NCI-H1092 (cell line): ENCODE measurements at places on chromosomes 6 and 20.

DNA sequence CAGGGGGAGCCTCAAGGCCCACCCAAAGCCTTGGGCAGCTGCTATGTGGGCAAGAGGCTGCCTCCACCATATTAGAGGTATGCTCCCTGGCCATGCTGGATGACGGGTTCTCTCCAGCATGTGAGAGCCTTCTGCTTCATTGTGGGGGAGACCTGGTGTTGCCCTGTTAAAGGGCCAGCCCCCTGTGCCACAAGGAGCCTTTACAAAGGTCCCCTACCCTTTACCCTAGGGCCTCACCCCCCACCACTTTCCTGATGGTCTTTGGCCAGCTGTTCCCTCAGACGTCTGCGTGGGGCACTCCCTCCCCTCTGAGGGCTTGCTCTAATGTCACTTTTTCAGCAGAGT is 5.2 kb downstream of the ADIG start:
- DNase-seq, result no peak

DNA sequence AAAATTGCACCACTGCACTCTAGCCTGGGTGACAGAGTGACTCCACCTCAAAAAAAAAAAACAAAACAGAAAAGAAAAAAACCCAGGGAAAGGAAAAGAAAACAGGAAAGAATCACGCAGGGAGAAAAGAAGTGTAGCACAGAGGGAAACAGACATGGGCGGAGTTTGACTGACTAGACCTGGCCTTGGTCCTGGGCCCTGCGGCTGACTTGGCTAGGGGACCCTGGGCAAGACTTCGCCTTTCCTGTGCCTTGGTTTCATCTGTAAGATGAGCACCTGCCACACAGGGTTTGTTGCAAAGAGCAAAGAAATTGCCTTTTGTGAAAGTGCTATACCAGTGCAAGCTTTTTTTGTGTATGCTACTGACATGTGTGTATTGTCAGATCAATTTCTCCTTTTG is 71.3 kb upstream of the KCNG1 start:
- no peak for DNase-seq

DNA sequence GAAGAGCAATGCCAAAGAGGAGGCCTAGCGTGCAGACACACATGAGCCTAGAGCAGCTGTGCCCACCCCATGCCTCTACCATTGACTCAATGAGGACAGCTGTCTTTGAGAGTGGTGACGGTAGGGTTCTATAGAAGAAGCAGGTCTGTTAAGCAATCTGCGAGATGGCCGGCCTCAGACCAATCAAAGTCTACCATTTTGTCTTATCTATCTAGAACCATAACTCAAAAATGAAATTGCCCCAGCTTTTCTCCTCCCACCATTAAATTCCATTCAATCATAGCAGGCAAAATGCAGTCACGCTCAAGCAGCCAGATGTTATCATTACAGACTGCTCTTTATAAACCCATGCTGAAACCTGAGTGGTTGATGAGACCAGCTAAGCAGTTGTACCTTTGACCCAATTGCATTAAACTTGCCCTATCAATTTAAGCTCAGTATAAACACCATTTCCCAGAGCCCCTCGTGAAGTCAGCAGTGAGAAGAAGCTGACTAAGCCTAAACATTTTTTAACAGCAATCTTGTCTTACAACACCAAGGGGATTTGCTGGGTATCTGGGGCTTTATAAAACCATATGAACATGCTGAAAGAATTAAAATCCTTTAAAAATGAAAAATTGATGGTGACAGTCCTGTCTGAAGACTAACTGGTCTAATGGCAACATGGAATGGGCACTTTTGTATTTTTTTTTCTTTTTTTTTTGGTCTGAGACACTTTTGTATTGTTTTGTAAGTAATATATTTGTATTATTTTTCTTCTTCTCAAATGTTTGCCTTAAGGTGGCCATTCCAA is 57.5 kb downstream of the FOXC1 start:
- DNase-seq, result no peak

DNA sequence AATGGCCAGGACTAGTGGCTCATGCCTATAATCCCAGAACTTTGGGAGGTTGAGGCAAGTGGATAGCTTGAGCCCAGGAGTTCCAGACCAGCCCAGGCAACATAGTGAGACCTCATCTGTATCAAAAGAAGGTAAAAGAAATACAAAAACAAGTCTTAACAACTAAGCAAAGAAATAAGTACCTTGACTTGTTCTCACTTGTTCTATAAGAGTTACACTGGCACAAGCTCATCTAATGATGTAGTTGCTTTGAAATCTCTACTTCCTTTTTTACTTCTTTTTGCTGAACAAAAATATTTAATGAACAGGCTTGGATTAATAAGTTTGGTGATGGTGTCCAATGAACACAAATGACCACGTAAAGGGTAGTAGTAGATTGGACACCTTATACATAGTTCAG is 72.2 kb downstream of the SGK1 start:
- DNase-seq, result no peak

GRCh38 chr6:135861189-135861588 is 9.7 kb downstream of the PDE7B start:
- DNase-seq, result no peak

- no peak for DNase-seq
Measured at GRCh38 chr20:38275815-38276550, 15.4 kb upstream of the KIAA1755 start.

- DNase-seq, result no peak
Measured at GRCh38 chr6:11418290-11418905, 119.2 kb upstream of the TMEM170B start.

GRCh38 chr6:64520050-64520449 is 884.4 kb downstream of the PHF3 start:
- DNase-seq, result no peak

- no peak for DNase-seq
Measured at GRCh38 chr20:14497004-14497403, 159.6 kb upstream of the FLRT3 start.

DNA sequence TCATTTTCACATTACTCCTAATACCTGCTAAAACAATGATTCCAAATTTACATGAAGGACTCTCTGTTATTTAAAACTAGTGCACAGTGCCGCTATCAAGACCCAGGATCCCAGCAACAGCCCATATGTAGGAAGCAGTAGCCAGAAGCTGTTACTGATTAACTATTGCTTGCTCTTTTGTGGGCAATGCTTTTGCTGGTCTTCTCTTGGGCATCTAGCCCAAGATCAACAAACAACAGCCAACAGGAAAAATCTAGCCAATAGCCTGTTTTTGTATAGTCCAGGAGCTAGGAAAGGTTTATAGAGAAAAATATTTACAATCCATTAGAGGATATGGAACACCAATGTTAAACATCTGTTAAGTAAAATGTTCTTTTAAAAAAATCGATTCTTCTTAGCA is 22.1 kb upstream of the TENT5A start:
- DNase-seq, result peak; percentile 19

DNA sequence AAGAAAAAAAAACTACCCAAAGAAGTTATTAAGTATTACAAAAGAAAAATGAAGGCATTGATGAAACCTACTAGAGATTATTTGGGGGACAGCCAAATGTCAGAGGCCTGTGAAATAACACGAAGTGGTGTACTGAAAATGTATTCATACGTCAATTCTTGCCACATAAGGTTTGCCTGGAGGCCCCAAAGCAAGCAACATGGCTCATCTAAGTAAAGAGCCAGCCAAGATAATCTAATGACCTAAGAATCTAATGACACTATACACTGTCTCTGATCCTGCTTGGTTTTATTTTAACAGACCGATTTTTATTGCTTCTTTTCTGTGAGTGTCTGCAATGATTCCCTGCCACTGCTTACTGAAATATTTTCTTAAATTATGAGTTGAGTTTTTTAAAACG is 34.7 kb downstream of the FILIP1 start:
- no peak for DNase-seq

DNA sequence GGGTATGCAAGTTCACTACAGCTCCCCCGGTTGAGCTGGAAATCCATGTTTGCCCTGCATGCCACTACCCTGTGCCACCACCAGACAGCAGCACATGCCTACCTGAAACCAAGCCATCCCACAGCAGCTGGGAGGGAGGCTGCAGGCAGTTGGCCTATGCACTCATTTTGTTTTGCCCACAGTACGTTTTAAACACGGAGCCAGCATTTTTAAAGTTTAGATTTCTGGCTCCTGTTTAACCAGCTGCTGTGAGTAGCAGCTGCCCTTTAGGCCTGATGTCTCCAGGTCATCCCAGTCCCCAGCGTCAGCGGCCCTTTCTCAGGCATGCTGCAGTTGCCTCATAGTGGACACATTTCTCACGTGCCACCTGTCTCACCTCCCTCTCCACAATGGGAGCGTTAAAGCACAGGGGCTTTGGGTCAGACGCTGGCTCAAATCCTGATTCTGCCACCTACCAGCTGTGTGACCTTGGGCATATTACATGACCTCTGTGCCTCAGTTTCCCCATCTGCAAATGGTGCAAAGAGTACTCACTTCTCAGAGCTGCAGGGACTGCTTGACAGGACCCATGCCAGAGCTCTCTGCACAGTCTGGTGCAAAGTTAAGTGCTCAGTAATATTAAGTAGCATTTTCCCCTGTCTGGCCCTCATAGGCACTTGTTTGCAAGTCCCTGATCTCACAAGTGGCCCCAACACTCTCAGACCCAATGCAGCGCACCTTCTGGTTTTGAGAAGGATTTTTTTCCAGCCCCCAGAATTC is 8.2 kb upstream of the UBE2V1 start:
- DNase-seq, result no peak

GRCh38 chr6:26217714-26218075 is 130.5 kb downstream of the HFE start:
- no peak for DNase-seq

DNA sequence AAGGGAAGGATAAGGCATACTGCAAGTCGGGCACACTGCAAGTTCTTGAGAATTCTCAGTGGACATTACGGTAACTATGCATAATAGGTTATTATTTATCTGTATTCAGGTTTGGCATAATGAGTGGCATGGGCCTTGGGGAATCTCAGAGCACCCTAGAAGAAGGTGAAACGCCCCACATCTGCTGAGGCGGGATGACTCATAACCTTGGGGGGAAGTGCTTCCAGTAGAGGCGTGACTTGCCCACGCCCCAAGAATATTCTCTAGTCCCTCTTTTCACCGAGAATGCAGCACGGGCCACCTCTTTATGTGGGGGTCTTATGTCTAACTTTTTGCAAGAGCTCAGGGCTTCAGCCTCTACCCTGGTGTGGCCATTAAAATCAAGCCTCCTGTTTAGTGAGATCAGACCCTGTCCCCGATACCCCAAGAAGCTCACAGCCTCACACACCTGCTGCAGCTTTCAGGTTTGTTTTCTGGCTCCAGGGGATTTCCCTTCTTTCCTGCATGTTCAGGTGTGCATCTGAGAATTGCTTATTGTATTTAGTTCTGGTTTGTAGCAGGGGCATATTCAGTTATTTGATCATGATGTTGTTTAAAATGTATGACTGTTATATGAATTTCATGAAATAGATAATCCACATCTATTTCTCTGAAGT is 19.1 kb downstream of the ZFP64 start:
- no peak for DNase-seq

DNA sequence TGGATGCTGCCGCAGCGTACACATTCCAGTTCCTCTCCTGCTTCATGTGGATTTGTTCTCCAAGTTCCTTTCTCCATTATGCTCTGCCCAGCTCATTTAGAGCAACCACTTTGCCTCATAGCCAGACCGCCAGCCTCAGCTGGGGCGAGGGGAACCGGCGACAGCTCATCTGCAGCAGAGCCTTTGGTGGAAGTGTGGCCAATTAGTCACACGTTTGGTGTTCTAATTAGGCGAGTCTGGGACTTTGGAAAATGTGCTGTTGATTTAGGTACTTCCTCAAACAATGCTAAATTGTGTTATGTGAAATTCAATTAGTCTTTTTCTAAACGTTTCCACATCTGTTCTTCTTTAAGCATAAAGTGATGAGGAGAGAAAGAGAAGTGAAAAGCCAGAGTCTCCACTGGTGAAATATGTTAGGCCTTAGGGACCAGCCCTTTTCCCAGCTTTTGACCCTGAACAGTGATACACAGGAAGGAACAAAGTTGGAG is 217.9 kb downstream of the TBX18 start:
- DNase-seq, result no peak
